ENCODE measurements at places on chromosomes 7 and 10.

GRCh38 chr7:34365011-34365410 is 293.0 kb upstream of the NPSR1 start:
- no peak for DNase-seq

DNA sequence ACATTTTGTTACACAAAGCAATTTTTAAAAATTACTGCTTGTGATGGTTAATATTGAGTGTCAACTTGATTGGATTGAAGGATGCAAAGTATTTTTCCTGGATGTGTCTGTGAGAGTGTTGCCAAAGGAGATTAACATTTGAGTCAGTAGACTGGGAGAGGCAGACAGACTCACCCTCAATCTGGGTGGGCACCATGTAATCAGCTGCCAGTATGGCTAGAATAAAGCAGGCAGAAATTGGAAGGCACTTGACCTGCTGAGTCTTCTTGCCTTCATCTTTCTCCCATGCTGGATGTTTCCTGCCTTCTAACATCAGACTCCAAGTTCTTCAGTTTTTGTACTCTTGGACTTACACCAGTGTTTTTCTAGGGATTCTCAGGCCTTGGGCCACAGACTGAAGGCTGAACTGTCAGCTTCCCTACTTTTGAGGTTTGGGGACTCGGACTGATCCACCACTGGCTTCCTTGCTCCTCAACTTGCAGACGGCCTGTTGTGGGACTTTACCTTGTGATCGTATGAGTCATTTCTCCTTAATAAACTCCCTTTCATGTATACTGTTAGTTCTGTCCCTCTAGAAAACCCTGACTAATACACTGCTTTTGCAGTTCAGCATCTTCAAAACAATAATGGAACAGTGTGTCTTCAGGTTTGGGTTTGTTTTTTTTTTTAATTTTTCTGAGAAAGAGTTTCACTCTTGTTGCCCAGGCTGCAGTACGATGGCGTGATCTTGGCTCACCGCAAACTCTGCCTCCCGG is 244.1 kb upstream of the SEMA3C start:
- DNase-seq, result no peak

DNA sequence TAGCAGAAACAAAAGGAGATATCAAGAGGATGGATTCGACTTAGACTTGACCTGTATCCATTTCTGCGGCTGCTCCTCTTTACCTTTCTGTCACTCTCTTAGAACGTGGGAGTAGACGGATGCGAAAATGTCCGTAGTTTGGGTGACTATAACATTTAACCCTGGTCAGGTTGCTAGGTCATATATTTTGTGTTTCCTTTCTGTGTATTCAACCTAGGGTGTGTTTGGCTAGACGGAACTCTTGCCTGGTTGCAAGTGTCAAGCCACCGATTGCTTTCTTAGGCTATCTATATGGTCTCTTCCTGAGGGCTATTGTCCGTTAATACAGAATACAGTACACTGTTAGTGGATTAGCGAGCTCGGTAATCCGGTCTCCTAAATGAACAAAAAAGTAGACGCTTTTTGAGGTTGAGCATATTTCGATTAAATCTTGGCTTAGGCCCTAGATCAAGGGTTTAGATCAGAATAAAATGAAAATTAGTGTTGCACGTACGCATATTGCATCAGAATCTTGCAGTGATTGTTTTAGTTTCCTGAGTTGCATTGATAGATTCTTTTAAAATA is 1.2 kb downstream of the PTEN start:
- DNase-seq, result no peak

DNA sequence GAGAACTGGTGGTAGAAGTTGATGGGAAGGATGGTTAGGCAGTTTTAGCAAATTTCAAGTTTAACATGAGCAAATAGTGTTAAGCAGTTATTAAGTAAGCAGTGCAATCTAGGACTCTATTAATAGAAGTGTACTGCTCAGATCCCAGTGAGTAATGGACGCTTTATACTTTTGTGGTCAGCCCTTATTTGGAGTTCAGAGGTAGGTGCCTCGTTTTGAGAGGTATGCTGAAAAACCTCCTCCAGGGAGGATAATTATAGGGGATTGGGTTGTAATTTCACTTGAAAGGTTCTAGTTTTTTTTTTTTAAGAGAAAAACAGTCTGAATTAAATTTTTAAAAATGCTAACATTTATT is 33.5 kb upstream of the CCDC7 start:
- no peak for DNase-seq

DNA sequence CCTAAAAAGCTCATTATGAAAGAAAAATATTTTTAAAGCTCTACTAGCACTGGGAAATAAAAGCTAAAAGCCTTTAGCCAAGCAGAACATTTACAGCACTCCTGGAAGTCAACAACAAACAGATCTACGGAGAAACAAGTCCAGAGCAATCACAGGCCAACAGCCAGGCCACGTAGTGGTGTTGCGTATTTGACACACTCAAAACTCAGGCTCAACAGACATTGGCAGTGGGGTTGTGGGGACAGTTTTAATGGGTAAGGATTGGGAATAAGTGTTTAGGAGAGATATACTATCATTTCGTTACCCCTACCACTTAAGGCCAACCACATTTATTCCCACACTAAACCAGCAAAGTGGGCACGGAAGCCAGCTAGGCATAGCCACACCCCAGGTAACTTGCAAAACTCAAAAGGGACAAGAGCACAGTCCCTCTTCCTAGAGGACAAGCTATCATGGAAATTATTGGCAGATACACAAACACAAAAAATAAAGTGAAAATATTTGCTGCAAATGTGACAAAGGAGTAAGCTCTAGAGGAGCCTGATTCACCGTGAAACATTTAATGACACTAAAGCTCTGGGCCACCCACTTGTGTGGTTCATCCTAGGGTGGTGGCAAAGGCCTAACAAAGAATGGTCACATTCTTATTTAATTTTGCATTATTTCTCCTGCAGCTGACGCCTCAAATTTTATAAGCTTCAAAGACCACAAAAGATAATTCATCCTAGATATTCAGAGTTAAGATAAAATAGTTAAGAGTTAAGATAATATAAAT is 498.2 kb downstream of the TNS3 start:
- DNase-seq, result no peak

Measured in caudate nucleus (tissue), 63 donors.